A549 treated with Mapracorat at 1 μM for 4 hours (cell line): ENCODE measurements at places on chromosomes 3 and 15. TPM values are rescaled to one million over a fixed set of nuclear protein-coding genes. Genes with fewer than 3 reads are reported as not detected.

FLNB gene
- total RNA-seq: 314 to 349 TPM (median 344 TPM) in 5 replicates

ST3GAL6 gene
- total RNA-seq: 0.88 to 1.3 TPM (median 1.1 TPM) in 5 replicates

ARHGEF3 gene
- total RNA-seq: 7.2 to 9.5 TPM (median 7.8 TPM) in 5 replicates

PLA2G4E gene
- total RNA-seq: not detected in 5 replicates

TTC21A gene
- total RNA-seq: 1.5 to 2.7 TPM (median 2.2 TPM) in 5 replicates

FAM3D gene
- total RNA-seq: not detected in 5 replicates

IL20RB gene
- 0.77 to 1.1 TPM (median 0.97 TPM) in 5 replicates for total RNA-seq

SAMMSON gene
- total RNA-seq: not detected in 5 replicates

ALDH1A3 gene
- 15.1 to 16.5 TPM (median 15.9 TPM) in 5 replicates for total RNA-seq

KBTBD12 gene
- not detected in 5 replicates for total RNA-seq

ADCY5 gene
- total RNA-seq: 0.22 to 0.88 TPM (median 0.30 TPM) in 5 replicates

TIGIT gene
- not detected in 5 replicates for total RNA-seq

HMG20A gene
- 23.0 to 27.2 TPM (median 25.0 TPM) in 5 replicates for total RNA-seq

ILDR1 gene
- total RNA-seq: not detected in 5 replicates

BCL2A1 gene
- 9.8 to 18.7 TPM (median 12.3 TPM) in 5 replicates for total RNA-seq

DNASE1L3 gene
- total RNA-seq: 0.21 TPM in 1 of 5 replicates, not detected in the others

ITIH4 gene
- total RNA-seq: 0.63 to 1.9 TPM (median 0.87 TPM) in 5 replicates

GRAMD1C gene
- total RNA-seq: 0.34 to 0.63 TPM (median 0.41 TPM) in 5 replicates

STRA6 gene
- total RNA-seq: 52.1 to 86.8 TPM (median 69.6 TPM) in 5 replicates

TRIM42 gene
- not detected in 5 replicates for total RNA-seq

ZNF660 gene
- total RNA-seq: not detected in 5 replicates

MOBP gene
- total RNA-seq: 0.04 to 0.16 TPM (median 0.07 TPM) in 5 replicates

CACNA2D2 gene
- 0.50 to 0.79 TPM (median 0.72 TPM) in 5 replicates for total RNA-seq

ASB14 gene
- total RNA-seq: not detected in 5 replicates

GPR87 gene
- 2.1 to 2.6 TPM (median 2.3 TPM) in 5 replicates for total RNA-seq

GRM2 gene
- 0.05 to 0.13 TPM in 2 of 5 replicates, not detected in the others for total RNA-seq

ZNF621 gene
- total RNA-seq: 6.0 to 7.8 TPM (median 7.1 TPM) in 5 replicates

ADGRG7 gene
- not detected in 5 replicates for total RNA-seq

LYZL4 gene
- not detected in 5 replicates for total RNA-seq

KCNAB1 gene
- total RNA-seq: not detected in 5 replicates

UNC13C gene
- not detected in 5 replicates for total RNA-seq

TM6SF1 gene
- total RNA-seq: not detected in 5 replicates

DHX30 gene
- total RNA-seq: 35.9 to 46.3 TPM (median 43.8 TPM) in 5 replicates

OXTR gene
- total RNA-seq: 8.2 to 10.6 TPM (median 10.2 TPM) in 5 replicates

TGM5 gene
- not detected in 5 replicates for total RNA-seq

NOX5 gene
- 0.21 to 0.43 TPM (median 0.30 TPM) in 5 replicates for total RNA-seq

FRMD5 gene
- total RNA-seq: 2.2 to 3.2 TPM (median 2.8 TPM) in 5 replicates

STAB1 gene
- 0.05 to 0.16 TPM (median 0.08 TPM) in 3 of 5 replicates, not detected in the others for total RNA-seq

PLSCR2 gene
- not detected in 5 replicates for total RNA-seq

NEK10 gene
- total RNA-seq: 0.56 to 1.1 TPM (median 0.74 TPM) in 5 replicates

PPP1R2 gene
- 17.4 to 22.4 TPM (median 18.5 TPM) in 5 replicates for total RNA-seq

SETD2 gene
- 16.3 to 22.9 TPM (median 18.8 TPM) in 5 replicates for total RNA-seq

STARD9 gene
- 1.6 to 2.1 TPM (median 1.9 TPM) in 5 replicates for total RNA-seq

STAC gene
- total RNA-seq: 1.6 to 3.0 TPM (median 2.2 TPM) in 5 replicates

IGSF11 gene
- total RNA-seq: 2.7 to 4.7 TPM (median 4.3 TPM) in 5 replicates

PARP15 gene
- total RNA-seq: not detected in 5 replicates

LAMB2 gene
- 82.0 to 115 TPM (median 113 TPM) in 5 replicates for total RNA-seq

C3orf85 gene
- total RNA-seq: not detected in 5 replicates

CELF6 gene
- total RNA-seq: 0.10 to 0.25 TPM (median 0.17 TPM) in 4 of 5 replicates, not detected in the other

MME gene
- not detected in 5 replicates for total RNA-seq

LARP6 gene
- 50.6 to 85.9 TPM (median 79.7 TPM) in 5 replicates for total RNA-seq

CAPN3 gene
- 0.21 to 0.40 TPM (median 0.27 TPM) in 5 replicates for total RNA-seq

SPRED1 gene
- total RNA-seq: 6.3 to 9.1 TPM (median 7.6 TPM) in 5 replicates

FAM107A gene
- total RNA-seq: 0.11 to 0.24 TPM (median 0.20 TPM) in 5 replicates
